ENCODE measurements at places on chromosomes 12 and 14. TPM values are rescaled to one million over a fixed set of nuclear protein-coding genes. Genes with fewer than 3 reads are reported as not detected.

Gene PRIMA1
- total RNA-seq = not detected

Gene HAL
- total RNA-seq = 0.37 TPM

Gene KRT6C
- total RNA-seq = not detected

Gene KRT72
- not detected for total RNA-seq

Gene HOTAIR
- not detected for total RNA-seq

Gene FAIM2
- total RNA-seq = 0.49 TPM

Gene B4GALNT1
- 4.4 TPM for total RNA-seq

Gene FOXN4
- not detected for total RNA-seq

Gene AKAP3
- total RNA-seq = 0.65 TPM

Gene MDGA2
- not detected for total RNA-seq

Gene PPP1R13B
- 9.8 TPM for total RNA-seq

Gene CPNE8
- 7.1 TPM for total RNA-seq

Gene RERG
- not detected for total RNA-seq

Gene SIX6
- total RNA-seq = not detected

Gene HOXC10
- not detected for total RNA-seq

Gene NGB
- not detected for total RNA-seq

Gene MYH7
- 0.05 TPM for total RNA-seq

Measured in activated T-helper 1 cell treated with anti-CD3 and anti-CD28 coated beads, Interleukin-12 subunit alpha, Interleukin-12 subunit beta, Interleukin-2, Interleukin-4 antibody, amounts not matched to agents 30 ng/mL and 10 ng/mL and 1 ng/mL, durations not matched to agents 14 hours and 24 hours and 36 hours (primary cell).